ENCODE measurements at places on chromosomes 13 and 19.

- DNase-seq, result no peak
These were observed 4.9 kb downstream of the VAV1 start for GRCh38 chr19:6777434-6777833.

GRCh38 chr19:31330237-31330636 is 19.0 kb downstream of the TSHZ3 start:
- DNase-seq, result no peak

DNA sequence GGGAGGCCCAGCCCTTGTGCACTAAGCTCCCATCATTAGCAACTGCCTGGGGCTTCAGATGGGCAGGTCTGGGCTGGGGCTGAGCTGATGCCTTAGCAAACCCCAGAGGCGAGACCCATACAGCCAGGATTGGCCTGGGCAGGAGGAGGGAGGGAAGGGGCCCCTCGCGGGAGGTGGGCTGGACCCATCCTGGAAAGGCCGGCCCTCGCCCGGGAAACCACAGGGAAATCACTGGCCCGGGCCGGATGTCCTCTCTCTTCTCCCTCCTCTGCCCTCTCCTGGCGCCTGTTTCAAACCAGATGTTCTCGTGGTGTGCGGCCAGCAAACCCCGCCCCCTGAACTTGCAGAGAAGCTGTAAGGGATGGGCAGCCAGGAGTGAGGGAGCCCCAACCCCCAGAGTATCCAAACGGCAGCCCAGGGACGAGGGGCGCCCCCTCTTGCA is 43.1 kb downstream of the TMEM255B start:
- DNase-seq, result peak; percentile 80

- no peak for DNase-seq
These were observed 6.5 kb downstream of the TMEM259 start for GRCh38 chr19:1014161-1015060.

GRCh38 chr13:74443631-74444030 is 309.4 kb upstream of the KLF12 start:
- DNase-seq, result peak; percentile 30

DNA sequence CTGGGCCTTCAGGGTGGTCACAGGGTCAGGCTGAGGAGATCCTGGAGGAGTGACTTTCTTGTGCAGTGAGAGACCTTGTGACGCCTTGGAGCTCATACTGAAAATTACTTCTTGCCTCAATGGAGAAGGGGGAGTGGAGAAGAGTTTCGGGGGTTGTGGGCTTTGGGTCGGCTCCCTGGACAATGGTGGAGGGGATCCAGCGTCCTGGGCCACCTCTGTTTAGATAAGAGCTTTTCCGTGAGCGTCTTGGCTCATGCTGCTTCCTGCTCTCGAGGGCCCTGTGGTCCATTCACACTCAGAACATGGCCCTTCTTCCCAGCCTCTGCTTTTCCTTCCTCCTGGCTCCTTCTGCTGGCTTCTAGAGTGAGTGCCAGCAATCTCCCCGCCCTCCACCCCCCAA is 81.9 kb downstream of the FLT1 start:
- DNase-seq, result no peak

- DNase-seq, result no peak
These were observed 7.6 kb upstream of the NAXD start for GRCh38 chr13:110607675-110608224.

DNA sequence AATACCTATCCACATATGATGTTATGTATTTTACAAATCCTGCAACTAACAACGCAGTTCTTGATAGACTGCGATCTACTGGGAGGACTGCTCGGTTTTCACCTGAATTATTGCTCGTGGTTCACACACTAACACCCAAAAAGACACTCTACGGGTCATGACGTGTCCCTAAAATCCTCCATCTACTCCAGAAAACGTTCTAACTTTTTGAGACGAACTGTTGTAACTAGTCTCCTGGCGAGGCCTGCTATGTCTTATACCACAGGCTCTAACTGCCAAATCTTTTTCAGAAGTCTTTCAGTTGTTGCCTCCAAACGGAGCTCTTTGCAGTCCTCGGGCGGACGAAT is 108.2 kb downstream of the KCNRG start:
- DNase-seq, result no peak

- DNase-seq, result no peak
These were observed 15.4 kb upstream of the SBNO2 start for GRCh38 chr19:1189419-1189818.

GRCh38 chr19:7265963-7266362 is 28.3 kb downstream of the INSR start:
- DNase-seq, result no peak

GRCh38 chr19:18057557-18057956 is 29.2 kb downstream of the IL12RB1 start:
- DNase-seq, result no peak

DNA sequence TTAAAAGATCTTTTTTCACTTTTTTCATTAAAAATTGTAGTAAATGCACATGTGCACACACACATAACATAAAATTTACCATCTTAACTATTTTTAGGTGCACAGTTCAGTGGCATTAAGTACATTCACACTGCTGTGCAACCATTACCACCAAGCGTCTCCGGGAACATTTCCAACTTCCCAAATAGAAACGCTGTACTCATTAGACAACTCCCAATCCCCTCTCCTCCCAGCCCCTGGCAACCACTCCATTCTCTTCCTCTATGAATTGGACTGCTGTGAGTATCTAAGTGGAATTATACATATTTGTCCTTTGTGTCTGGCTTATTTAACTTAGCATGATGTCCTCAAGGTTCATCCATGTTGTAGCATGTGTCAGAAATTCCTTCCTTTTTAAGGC is 11.6 kb downstream of the GJB2 start:
- DNase-seq, result no peak

DNA sequence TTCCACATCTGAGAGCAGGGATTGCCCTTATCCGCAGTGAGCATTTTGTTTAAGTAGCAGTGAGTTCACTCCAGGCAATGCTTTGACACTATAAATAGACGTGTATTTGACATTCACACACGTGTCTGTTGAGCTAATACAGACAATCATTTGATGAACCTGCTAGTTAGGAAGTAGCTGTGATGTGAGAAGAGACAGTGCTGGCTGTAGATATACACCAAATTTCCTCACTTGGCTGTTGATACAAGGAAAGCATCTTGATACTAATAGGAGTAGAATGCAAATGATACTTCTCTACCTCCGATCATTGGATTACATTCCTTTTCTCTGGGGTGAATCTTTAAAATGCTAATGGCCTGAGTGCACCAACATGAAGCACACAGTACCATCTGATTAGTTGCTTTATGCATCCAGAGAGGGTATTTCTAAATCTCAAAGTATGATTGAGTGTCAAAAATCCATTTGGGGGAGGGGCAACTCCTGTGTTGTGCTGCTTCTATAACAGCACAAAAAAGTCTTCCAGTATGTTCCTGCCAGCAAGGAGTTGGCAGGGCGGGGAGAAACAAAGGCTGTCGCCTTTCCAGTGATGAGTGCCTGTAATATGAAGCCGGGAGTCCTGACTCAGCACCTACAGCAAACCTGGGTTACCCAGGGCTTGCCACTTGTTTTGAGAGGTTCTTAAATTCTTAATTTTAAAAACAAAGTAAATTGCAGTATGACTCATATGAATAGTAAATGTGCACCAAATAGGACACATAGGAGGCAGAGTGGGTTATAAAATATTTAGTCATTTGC is 7.0 kb downstream of the CUL4A start:
- no peak for DNase-seq
